OCI-LY7 (cell line): ENCODE measurements at places on chromosomes 2 and 18.
A peak's percentile ranks its signal among the peaks of the same experiment; 100 is the strongest.

DNA sequence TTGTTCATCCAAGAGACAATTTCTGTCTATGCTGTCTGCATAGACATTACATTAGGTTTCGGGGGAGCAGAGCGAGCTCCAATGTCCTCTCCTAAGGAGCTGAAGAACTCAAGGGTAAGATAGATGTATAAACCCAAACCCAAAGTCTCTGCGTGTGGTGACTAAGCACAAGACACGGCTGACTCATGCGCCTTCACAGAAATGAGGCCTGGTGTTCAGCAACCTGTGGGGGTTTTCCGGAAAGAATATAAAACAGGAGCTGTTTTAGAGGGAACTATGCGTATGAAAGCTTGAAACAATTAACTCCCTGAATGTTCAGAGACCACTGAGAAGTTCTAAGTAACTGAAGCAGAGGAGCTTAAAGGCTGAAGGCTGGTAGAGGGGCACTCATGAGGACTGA is 154.7 kb downstream of the SOX11 start:
- DNase-seq: no peak

DNA sequence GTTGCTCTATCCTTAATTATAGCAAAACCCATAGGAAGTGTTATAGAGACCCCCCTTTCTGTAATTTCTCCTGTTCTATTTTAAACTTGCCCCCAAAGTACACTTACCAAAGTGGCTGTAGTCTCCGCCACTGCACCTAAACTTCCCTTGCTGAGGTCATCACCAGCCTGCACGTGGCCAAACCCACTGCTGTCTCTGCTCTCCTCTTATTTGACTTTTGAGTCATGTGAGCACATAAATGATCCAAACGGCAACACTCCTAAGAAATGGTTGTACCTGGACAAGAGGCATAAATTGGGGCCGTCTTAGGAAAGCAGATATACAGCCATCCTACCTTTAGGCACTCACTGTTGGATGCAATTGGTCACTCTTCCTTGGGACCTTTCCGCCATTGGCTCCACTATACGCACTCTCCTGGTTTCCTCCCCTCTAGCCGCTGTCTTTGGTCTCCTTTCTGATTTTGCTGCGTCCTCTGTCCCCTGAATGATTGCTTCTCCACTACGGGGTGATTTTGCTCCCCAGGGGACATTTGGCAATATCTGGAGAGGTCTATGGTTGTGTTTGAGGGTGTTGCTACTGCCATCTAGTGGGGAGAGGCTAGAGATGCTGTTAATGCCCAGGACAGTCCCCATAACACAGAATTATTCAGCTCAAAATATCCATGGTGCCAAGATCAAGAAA is 19.2 kb upstream of the IL36G start:
- peak; percentile 63 for DNase-seq

- DNase-seq: no peak
Observed at GRCh38 chr18:33830213-33830612, 252.2 kb downstream of the ASXL3 start.

GRCh38 chr2:217091531-217091930 is 231.7 kb upstream of the TNP1 start:
- no peak for DNase-seq

DNA sequence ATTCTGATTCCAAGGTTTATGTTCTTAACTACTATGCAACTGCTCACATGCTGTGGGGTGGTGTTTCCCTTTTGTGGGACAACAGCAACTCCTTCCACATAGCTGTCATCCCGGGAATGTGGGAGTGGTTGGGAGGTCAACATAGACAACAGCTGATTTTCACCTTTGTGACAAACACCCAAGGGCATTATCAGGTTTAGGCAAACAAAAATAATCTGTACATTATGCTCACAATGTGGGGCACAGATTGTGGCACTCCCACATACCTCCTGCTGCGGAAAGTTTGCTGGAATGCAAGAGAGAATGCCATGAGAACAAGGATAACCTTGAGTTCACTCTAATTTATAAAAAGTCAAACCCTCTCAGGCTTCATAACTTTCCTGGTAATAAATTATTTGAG is 582.6 kb downstream of the CNTNAP5 start:
- no peak for DNase-seq

- no peak for DNase-seq
Observed at GRCh38 chr2:174025271-174026121, 60.3 kb upstream of the SP3 start.

GRCh38 chr2:211928201-211928600 is 610.4 kb downstream of the ERBB4 start:
- DNase-seq: no peak

- no peak for DNase-seq
Observed at GRCh38 chr2:211127501-211127900, 571.1 kb downstream of the CPS1 start.

GRCh38 chr18:37465958-37466357 is 99.6 kb downstream of the CELF4 start:
- DNase-seq: no peak

- no peak for DNase-seq
Observed at GRCh38 chr2:169590804-169591203, 6.7 kb downstream of the PPIG start.

DNA sequence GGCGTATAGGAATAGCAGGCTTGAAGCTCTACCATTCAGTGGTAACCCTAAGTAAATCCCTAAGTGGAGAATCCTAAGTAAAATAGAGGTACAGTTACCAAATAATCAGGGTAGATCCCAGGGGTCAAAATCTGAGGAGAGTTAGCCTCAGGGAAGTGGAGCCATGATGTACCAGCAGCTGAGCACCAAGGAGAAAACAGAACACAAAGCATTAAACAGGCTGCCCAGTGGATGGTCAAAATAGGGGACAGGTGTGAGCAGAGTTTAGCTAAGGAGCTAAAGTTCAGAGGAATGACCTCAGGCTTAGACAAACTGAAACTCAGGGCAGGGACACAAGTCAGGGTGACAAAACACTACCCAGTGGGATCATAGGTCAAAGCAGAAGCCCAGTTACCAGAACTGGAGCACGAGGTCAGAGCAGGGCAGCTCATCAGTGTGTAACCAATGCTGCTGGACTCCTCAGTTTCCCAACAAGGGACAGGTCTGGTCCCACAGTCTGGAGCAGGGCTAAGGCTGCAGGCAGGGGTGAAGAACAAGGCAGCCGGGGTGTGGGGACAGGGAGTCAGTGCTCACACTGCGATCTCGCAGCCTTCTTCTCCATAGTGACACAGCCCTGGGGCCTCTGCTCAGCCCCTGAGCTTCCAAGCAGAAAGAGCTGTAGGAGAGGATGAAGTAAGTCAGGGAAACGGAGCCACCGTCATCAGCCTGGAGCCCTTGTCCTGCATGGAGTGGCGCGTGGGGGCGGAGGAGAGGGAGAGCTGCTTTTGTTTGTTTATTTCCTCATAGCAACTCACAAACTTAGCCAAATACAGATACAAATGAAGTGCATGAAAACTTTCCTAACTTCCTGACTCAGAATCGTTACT is 264.0 kb downstream of the MREG start:
- no peak for DNase-seq

- no peak for DNase-seq
Observed at GRCh38 chr2:30106543-30106942, 40.3 kb upstream of the YPEL5 start.

- DNase-seq: peak; percentile 1
Observed at GRCh38 chr2:21754164-21754788, 630.5 kb downstream of the TDRD15 start.

- DNase-seq: no peak
Observed at GRCh38 chr2:164112105-164112504, 376.3 kb upstream of the FIGN start.

DNA sequence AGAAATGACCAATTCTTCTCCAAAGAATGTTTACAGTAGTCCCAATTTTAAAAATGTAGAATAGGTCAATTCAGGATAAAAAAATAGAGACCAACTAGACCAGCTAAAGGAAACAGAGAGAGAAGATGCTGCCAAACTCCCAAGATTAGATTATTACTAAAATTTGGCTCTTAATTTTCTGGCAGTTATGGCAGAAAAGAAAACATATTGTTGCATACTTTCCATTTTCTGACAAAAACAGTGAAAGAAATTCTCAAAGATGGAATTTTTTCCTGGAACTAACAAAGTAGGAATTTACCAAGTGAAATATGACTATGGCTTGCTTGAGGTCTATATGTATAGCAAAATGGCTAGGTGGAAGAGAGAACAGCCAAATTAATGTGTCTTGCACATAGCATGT is 138.3 kb upstream of the STK17B start:
- DNase-seq: no peak

- DNase-seq: no peak
Observed at GRCh38 chr2:179487010-179487731, 222.5 kb upstream of the SESTD1 start.
